Stimulated activated CD4-positive, alpha-beta T cell treated with anti-CD3 and anti-CD28 coated beads, Interleukin-15, amount 100 ng/mL, for 1 hour (primary cell): ENCODE measurements at places on chromosomes 7 and 10.

- DNase-seq = no peak
These were observed 115.9 kb downstream of the VIPR2 start for GRCh38 chr7:159028508-159029401.

DNA sequence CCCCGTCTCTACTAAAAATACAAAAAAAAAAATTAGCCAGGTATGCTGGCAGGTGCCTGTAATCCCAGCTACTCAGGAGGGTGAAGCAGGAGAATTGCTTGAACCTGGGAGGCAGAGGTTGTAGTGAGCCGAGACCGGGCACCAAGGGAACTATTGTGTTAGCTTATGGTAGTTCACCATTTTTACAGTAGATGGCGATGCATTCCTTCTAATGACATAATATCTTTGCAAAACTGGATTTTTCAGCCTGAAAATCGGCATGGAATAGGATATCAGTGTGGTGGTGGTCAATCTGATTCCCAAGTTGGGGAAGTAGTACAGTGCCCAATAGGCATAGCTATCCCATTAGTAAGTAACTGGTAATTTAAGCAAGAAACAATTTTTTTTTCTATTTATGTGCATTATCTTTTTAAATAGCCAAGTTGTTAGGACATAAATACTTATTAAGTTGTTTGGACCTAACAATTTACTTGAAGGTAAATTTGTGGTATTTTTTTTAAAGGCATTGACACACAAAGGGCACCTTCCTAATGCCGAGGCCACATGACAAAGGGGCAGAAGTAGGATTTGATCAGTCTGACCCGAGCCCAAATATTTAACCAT lies 17.6 kb upstream of the IMPDH1 start:
- DNase-seq = no peak

GRCh38 chr10:126949161-126949503 lies 43.9 kb downstream of the DOCK1 start:
- no peak for DNase-seq

DNA sequence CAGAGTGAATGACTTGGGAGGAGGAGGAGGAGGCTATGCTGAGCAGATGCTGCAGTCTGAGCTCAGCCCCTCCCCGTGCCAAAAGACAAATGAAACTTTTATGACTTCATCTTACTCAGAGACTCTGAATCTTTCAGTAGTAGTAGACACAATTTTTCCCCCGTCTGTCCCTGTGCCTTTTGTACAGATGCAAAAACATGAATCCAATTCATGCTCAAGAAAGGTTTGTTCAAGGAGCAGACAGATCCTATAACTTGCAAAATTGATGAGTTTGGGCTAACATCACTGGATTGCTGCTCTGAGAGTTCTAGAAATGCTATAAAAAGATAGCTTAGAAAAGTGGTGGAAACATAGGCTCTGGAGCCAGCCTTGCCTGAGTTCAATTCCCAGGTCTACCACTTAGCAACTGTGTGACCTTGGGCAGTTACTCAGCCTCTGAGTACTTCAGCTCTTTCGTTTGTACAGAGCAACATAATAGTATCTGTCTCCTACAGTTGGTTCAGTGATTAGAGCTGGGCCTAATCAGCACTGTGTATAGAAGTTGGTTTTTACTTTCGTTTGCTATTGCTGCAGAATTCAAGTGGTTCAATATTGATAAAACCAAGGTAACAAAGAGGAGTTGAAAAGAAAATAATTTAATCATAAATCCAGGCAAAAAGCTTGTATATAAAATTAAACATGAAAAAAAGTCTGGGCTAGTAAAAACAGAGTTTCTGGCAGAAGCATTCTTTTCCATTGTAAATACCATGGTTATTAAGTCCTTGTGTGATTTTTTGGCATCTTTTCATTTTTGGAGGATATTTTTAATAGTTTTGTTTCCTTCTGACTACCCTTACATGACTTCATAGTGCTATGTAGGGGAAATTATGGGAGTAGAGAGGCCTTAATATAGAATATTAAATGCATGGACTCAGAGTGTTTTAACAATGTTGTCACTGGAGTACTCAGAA lies 174.2 kb upstream of the ZNF32 start:
- DNase-seq = no peak
